ENCODE measurements at places on chromosomes 13 and 19.

DNA sequence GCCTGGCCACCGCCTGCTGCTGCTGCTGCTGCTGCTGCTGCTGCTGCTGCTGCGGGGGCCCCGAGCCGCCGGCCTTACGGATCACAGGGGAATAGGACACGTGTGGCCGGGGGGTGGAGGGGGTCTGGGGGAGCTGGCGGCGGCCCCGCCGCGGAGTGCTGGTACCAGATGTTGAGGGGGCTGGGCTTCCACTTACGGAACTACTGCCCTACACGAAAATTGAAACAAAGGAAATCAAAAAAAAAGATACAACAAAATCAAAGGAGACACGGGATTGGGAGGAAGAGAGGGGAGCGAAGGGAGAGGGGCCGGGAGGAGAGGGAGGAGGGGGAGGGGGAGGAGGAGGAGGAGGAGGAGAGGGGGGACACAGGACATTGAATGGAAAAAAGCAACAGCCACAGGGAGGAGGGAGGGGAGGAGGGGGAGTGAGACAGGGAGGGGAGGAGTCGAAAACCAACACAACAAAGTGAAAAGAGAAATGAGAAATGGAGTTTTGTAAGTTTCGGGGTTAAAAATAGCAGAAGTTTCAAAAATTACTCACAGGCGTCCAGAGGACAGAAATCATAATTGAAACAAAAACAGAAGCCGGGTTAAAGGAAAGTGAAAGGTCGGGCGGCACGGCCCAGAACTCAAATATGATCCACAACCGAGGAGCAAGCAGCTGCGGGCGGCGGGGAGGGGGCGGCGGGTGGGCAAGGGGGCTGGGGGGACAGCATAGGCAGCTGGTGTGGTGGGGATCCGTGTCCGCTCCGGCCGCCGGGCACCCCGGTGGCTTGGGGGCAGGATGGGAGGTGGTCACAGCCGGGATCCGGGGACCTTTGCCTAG, 57.8 kb downstream of the IER2 start:
- DNase-seq: peak; percentile 31

DNA sequence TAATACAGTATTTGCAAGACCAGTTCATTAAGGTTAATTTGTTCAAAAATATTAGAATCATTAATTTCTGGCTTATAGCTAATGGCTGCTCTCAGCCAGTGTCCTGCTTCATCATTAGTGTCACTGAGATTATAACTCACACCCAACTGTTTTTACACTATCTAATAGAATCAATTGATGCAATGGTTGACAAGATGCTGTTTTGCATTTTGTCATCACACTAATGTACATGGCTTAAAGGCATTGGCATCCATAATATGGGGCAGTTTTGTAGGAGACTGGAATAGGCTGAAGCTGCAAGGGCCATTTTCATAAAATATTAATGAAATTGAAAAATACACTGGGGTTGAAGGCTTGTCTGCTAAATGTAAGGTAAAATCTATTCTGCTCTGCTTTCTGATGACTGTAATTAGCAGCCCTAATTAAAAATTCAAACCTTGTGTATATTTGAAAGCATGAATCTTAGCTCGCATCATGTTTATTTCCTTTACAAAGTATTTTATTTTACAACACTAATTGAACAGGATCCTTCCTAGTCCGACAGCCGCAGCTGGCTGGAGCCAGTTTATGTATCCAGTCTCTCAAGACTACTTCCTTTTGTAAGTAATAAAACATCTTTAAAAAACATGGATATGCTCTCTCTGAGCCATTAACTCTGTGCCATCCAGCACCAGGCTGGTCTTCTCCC, 296.7 kb downstream of the POU4F1 start:
- no peak for DNase-seq

DNA sequence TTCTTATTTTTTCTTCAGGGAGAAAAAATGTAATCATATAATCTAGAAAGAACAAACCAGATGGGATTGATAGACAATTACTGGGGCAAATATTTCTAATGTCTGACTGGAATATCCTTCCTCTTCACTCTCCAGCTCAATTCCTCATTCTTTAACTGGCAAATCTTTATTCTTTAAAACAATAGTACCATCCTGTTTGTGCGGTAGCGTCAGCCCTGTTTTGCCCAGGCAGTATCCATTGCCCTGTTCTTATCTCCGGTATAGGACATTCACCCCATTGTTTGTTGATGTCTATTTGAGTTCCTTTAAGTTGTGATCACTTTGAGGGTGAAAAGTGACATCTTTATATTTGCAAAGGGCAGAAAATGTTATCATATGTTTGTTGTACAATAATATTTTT, 185.4 kb downstream of the POSTN start:
- DNase-seq: no peak

- DNase-seq: peak; percentile 94
These were observed 177.5 kb downstream of the DCLK1 start for GRCh38 chr13:35953537-35954206.

- no peak for DNase-seq
These were observed 112.2 kb downstream of the NDFIP2 start for GRCh38 chr13:79593121-79593520.

All from globus pallidus (tissue), 1 donor.